NCI-H524 treated with DMSO at 0.1 percent for 48 hours (cell line): ENCODE measurements at places on chromosomes 1 and 21.

DNA sequence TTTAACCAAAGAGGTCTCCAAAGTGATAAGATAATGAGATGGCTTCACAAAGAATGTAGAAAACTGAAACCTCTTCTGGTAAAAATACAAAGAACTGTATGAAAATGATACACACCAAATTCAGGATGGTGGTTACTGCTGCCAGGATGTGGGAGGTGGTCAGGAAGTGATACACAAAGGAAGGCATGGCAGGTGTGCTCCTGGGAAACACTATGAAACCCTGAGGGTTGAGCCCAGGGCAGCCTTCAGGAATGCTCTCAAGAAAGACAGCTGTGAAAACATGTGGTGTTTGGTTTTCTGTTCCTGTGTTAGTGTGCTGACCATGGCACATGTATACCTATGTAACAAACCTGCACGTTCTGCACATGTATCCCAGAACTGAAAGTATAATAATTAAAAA, 109.3 kb downstream of the NTNG1 start:
- DNase-seq, result no peak

DNA sequence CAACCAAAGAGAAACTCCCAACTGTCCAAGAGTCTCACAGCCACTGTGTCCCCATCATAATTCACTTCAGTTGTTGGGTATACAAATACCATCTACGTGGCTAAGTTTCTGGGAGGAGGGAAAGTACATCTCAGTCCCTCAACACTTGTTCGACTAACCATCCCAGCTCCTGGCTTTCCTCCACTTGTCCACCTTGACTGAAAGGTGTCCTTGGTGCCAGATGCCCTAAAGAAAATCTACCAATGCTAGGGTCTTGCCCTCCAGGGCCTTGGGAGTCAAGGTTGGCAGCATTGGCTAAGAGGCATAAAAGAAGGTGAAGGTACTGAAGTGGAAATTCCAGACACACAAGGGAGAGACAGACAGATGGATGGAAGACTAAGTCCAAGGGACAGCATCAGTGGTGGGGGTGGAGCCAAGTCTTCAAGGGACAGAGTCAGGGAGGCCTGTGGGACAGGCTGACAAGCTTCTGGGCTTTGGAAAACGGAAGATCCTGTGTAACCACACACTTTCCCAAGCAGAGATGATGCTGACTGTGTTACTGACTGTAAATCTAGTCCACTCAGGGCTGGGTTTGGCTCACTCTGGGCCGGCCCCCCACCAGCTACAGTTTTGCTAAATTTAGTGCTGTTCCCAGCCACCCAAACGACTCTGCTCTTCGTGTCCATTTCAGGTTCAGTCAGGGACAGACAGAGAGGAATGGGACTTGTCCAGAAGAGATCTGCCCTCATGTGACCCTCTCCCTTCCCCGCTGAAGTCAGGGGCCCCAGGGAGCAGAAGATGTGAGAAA, 60.1 kb downstream of the CD34 start:
- no peak for DNase-seq

GRCh38 chr1:9234223-9235095, at the start of gene H6PD:
Gene H6PD, plus strand, starts transcription at chr1:9234774. Its CDS starts 10,161 bp downstream, at chr1:9244935.
- no peak for DNase-seq

GRCh38 chr1:209831615-209832014, 3.8 kb downstream of the UTP25 start:
- no peak for DNase-seq

DNA sequence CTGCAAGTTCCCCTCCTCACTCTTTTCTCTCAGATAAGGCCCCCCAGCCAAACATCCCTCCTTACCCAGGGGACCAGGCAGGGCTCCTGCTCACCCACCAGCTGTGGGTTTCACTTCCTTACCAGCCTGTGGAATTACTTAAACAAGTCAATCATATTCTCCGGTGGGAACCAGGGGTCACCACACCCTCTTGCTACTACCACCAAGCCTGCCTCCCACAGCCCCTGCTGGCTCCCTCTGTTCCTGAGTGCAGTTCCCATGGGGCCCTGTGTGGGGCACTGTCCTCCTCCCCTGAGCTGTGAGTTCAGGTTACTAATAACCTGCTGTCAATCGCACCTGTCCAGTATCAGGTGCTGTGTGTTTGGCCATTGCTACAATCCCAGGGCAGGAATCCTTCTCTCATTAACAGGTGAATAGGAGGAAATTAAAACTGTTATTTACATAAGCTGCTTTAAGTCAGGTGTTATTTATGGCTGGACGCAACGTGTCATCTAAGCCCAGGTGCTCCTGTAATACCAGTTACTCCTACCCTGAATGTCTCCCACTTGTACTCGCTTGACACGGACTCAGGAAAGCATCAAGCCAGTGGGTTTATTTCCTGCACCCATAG, 53.1 kb upstream of the LBR start:
- DNase-seq, result no peak

- DNase-seq, result no peak
Observed at GRCh38 chr21:36092681-36093080, 22.9 kb downstream of the CBR1 start.

DNA sequence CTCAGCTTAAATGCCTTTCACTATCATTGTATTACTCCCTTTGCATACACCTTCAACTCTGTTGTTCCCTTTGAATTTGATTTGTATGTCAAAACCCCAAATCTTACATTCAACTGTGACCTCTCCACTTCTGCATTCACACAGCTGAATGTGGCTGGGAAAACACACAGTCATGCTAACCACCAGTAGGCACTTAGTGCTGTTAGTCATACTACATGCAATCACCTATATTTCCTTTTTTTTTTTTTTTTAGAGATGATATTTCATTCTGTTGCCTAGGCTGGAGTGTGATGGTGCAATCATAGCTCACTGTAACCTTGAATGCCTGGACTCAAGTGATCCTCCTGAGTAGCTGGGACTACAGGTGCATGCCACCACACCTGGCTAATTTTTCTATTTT, 16.2 kb downstream of the BTBD8 start:
- no peak for DNase-seq

GRCh38 chr1:30650038-30650967, 73.1 kb downstream of the MATN1 start:
- DNase-seq, result no peak

- DNase-seq, result no peak
Observed at GRCh38 chr1:18866314-18866713, 6.9 kb upstream of the TAS1R2 start.

GRCh38 chr1:155909894-155910293, 1.3 kb downstream of the RIT1 start:
- DNase-seq, result no peak

DNA sequence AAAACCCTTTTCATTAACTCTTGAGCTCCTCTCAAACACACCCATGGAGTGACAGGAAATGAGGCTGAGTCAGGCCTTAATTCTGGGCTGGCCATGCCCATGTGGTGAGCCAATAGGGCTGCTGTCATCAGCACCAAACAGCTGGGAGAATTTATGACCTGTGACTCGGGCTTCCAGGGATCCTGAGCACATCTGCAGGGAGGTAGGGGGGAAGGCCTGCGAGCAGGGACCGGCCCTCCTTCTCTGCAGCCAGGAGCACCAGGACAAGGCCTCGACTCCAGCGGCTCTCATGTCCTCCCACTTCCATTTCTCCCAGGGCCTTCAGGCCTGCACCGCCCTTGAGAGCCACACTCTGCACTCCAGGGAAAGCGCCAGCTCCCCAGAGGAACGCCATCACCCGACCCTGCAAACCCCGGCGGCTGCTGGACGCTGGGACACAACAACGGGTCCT, 14.6 kb downstream of the RIPK4 start:
- DNase-seq, result peak; percentile 14

- DNase-seq, result no peak
Observed at GRCh38 chr1:145717833-145718232, 1.5 kb upstream of the CD160 start.

DNA sequence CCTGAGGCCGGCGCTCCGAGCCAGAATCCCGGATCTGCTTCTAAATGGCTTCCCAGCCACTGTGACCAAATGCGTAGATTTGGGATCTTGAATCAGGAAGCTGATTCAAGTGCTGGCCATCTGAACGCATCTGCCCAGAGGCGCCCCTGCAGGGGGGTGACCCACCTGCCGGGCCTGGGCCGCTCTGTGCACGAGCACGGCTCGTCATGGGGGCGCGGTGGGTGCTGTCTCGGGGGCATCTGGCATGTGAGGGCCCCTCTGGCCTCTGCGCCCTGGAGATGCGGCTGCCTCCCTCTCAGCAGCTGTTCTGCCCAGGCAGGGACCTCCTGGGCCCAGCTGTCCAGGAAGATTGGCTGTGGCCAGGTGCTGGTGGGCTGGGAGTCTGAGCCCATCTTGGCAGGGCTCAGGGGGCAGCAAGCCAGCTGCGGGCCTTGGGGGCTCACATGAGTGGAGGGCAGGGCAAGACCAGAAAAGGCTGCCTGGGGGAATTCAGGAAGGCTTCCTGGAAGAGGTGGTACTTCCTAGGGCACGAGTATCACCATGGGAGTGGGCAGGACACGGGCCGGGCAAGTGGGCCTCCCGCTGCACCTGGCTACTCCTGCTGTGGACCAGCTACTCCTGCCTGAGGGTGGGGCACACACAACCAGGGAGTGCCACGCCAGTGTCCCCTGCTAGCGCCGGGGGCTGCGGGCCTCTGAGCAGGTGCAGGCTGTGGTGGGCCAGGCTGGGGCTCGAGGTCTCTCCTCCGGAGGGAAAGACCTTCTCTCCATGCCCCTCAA, 25.1 kb downstream of the PLCH2 start:
- DNase-seq, result no peak

- DNase-seq, result no peak
Observed at GRCh38 chr1:47424336-47424982, 8.4 kb downstream of the FOXE3 start.

DNA sequence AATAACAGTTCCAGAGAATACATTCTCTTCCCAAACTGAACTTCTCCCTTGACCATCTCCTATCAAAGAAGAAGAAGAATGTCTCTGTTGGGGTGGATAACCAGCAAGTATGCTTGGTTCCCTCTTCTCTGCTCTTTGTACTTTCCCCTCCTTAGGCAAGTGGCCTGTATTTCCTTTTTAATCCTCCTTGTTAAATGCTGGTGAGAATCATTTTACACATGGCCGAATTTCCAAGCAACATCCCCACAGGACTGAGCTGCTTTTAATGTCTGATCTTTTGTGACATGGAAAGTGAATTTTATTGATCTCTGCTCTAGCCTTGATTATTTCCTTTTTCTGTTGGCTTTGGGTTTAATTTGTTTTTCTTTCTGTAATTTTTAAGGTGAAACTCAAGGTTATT, 336.7 kb downstream of the DUSP10 start:
- DNase-seq, result no peak

DNA sequence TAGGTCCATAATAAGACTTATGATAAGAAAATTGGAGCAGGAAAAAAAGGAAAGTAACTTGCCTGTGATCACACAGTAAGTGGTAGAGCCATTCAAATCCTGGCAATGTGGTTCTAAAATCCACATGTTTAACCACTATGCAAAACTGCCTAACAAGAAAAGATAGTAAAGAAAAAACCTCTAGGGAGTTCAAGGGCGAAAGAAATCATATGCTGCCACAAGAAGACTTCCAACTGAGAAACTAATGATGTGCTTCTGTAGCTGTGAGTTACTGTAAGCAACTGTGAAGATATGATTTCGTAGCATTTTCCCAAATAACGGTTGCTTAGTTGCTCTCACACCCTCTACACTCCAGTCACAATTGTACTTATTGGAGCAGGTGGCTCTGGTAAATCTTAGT, 20.9 kb upstream of the LYPLAL1 start:
- no peak for DNase-seq

GRCh38 chr1:30416221-30416820, 307.1 kb downstream of the MATN1 start:
- DNase-seq, result no peak

DNA sequence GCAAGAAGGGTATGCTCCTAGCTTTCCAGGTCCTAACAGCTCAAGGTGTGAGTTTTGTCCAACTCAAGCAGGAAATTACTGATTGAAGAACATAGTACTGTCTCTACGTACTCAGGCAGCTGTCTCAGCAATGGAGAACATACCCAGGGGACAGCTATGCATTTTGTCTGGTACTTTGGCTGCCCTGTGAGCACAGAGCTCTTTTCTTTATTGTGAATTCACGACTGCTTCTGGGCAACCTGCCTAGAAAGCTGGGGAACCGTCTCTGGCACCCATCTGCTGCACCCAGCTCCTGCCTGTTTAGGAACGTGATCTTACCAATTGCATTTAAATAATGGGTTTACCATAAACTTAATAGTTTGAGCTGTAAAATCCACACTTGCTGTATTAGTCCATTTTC, 258.1 kb downstream of the HHAT start:
- DNase-seq, result no peak

- DNase-seq, result no peak
Observed at GRCh38 chr21:39176271-39176709, 7.0 kb downstream of the PSMG1 start.

- no peak for DNase-seq
Observed at GRCh38 chr1:169931795-169932231, 38.1 kb upstream of the SCYL3 start.

DNA sequence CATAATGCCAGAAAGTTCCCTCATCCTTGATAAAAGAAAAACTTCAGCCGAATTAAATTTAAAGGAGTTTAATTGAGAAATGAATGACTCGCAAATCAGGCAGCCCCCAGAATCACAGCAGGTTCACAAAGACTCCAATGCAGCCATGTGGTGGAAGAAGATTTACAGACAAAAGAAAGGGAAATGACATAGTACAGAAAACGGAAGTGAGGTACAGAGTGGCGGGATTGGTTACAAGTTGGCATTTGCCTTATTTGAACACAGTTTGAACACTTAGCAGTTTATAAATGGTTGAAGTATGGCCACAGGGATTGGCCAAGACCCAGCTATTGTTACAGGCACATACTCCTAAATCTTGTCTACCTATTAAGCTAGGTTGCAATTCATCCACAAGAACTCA, 46.6 kb downstream of the HIVEP3 start:
- DNase-seq, result no peak

DNA sequence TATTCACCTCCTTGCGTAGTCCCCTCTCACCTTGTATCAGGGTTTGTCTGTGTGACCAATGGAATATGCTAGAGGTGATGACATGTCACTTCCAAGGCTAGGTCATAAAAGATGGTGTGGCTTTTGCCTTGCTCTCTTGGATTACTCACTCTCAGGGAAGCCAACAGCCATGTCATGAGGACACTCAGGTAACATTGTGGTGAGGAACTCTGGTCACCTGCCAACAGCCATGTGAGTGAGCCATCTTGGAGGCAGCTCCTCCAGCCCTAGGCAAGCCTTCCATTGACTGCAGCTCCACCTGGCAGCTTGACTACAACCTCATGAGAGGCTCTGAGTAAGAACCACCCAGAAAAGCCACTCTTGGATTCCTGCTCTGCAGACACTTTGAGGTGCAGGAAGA, 11.0 kb upstream of the HEYL start:
- no peak for DNase-seq

- DNase-seq, result no peak
Observed at GRCh38 chr21:43574741-43575472, 84.4 kb downstream of the HSF2BP start.

DNA sequence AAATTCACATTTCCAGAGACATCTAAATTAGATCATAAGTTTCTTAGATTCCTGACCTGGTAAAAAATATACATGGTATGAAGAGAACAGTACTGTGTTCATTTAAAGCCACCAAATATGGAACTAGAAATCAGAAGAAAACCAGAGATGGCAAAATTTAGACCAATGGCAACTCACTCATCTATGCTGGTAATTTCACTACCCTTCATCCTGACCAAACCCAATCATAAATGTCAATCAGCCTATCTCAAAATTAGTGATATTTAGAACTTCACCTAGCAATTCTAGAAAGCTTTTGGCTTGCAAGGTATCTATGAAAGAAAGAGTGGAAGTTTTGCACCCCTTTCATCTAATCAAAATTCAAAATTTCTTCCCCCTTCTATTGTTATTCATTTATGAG, 107.7 kb downstream of the NIBAN1 start:
- DNase-seq, result no peak
